ENCODE measurements at places on chromosomes 12 and 14. TPM values are rescaled to one million over a fixed set of nuclear protein-coding genes. Genes with fewer than 3 reads are reported as not detected.

Gene ALDH1L2
- total RNA-seq: 0.77 TPM

Gene CLECL1
- not detected for total RNA-seq

Gene NPFF
- total RNA-seq: not detected

Gene TMED8
- 14.9 TPM for total RNA-seq

- H3K36me3 ChIP-seq: no peaks in the 10 kb centered on the region
- peak; percentile 20 for DNase-seq
- no peaks in the 10 kb centered on the region for H3K27me3 ChIP-seq
- peak overlapping the region; percentile 51 for H3K4me3 ChIP-seq
- no peaks in the 10 kb centered on the region for H3K4me1 ChIP-seq
Measured at GRCh38 chr14:75578786-75579337, 442 bp downstream of the FLVCR2 start.

DNA sequence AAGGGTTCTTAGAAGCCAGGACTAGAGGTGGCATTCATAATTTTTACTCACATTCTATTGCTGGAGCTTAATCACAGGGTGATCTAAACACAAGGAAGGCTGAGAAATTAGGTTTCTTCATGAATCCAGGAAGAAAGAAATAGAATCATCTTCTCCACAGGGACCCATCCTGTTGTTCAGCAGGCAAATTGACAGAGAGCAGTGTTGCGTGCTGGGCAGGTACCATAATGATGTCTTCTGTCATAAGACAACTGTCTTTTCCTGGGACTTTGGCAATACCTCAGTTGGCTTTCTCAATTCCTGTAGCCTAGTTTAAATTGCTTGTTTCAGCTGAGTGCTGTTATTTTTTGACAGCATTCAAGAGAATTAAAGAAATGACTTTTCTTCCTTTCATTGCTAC is 468.0 kb upstream of the SYT1 start:
- no peak overlapping the region for H3K4me3 ChIP-seq
- no peak for DNase-seq
- no peaks in the 10 kb centered on the region for H3K36me3 ChIP-seq

DNA sequence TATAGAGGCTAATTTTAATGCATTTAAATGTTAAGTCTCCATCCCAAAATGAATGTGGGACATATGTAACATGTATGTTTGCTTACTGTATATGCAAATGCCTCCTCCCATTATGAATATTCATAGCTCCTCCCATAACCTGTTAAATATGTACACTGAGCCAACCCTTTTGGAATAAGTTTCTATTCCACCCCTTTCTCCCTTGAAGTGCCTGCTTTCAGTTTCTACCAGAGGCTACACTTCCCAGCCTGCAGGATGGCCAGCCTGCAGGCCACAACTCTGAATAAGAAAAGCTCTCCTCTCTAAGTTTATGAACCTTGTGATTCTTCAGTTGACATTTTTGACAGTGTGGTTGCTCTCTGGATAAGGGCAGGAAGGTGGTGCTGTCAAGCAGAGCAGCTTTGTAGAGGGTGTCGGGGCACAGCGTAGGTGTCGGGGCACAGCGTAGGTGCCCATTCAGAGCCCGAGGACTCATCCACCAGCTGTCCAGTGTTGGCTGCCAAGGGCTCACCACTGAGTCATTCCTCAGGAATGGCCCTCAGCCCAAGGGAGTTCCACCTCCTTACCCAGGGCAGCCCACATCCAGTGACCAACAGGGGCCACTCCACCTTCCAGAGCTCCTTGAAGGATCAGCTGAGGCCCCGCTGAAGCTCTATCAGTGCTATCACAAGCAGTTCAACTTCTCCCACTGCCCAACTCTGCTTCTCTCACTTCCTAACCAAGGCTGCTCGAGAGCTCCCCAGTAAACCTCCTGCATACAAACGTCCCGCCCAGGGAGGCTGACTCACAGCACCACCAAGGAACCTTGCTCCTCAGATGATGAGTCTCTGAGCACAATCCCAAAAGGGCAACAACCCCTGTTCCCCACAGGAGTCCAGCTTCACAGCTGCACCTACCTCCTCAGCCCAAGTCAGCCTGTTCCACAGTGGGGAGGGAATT is 31.4 kb downstream of the VWF start:
- no peaks in the 10 kb centered on the region for H3K36me3 ChIP-seq
- peaks cover 4% of the 10 kb centered on the region for H3K4me1 ChIP-seq
- H3K27ac ChIP-seq: no peak overlapping the region
- H3K27me3 ChIP-seq: no peaks in the 10 kb centered on the region
- DNase-seq: peak; percentile 44

GRCh38 chr14:99479160-99479905 is 1.3 kb downstream of the SETD3 start:
- no peak for DNase-seq
- H3K27ac ChIP-seq: peak overlapping the region; percentile 94
- peaks cover 7% of the 10 kb centered on the region for H3K4me1 ChIP-seq

- no peaks in the 10 kb centered on the region for H3K36me3 ChIP-seq
- H3K27ac ChIP-seq: no peak overlapping the region
- H3K27me3 ChIP-seq: no peaks in the 10 kb centered on the region
- DNase-seq: no peak
Measured at GRCh38 chr12:89369166-89369565, 16.9 kb upstream of the DUSP6 start.

GRCh38 chr14:22538671-22539228 is 50.3 kb downstream of the DAD1 start:
- peak overlapping the region; percentile 84 for H3K27ac ChIP-seq
- H3K4me1 ChIP-seq: no peaks in the 10 kb centered on the region
- H3K4me3 ChIP-seq: no peak overlapping the region
- DNase-seq: no peak
- no peaks in the 10 kb centered on the region for H3K27me3 ChIP-seq

DNA sequence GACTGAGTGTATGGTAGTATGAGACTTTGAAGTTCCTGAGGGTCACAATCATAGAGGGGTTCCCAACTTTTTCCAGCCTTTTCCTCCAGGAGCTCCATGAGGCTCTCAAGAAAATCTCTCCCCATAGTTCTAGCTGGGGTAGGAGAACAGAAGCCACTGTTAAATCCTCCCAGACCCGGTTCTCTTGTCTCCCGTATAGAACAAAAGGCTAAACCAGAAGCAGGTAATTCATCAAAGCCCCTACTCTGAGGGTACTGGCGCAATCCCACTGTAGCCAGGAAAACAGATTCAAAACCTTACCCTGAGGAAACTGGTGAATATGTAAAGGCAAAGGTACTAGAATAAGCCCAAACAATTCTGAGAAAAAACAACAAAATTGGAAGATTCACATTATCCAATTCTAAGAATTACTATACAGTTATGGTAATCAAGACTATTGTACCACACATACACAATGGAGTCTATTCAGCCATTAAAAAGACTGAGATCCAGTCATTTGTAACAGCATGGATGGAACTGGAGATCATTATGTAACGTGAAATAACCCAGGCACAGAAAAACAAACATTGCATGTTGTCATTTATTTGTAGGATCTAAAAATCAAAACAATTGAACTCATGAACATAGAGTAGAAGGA is 20.5 kb downstream of the OR8S1 start:
- H3K27me3 ChIP-seq: no peaks in the 10 kb centered on the region
- no peak overlapping the region for H3K4me3 ChIP-seq
- no peaks in the 10 kb centered on the region for H3K36me3 ChIP-seq
- H3K27ac ChIP-seq: no peak overlapping the region
- H3K4me1 ChIP-seq: no peaks in the 10 kb centered on the region
- no peak for DNase-seq

- H3K27ac ChIP-seq: no peak overlapping the region
- DNase-seq: no peak
- H3K4me1 ChIP-seq: no peaks in the 10 kb centered on the region
- H3K27me3 ChIP-seq: no peaks in the 10 kb centered on the region
- H3K36me3 ChIP-seq: no peaks in the 10 kb centered on the region
Measured at GRCh38 chr12:52231305-52232202, 1.5 kb upstream of the KRT7 start.

- no peaks in the 10 kb centered on the region for H3K36me3 ChIP-seq
- H3K27ac ChIP-seq: no peak overlapping the region
- no peaks in the 10 kb centered on the region for H3K27me3 ChIP-seq
- no peaks in the 10 kb centered on the region for H3K4me1 ChIP-seq
Measured at GRCh38 chr12:122352394-122352793, 70.1 kb downstream of the CLIP1 start.

DNA sequence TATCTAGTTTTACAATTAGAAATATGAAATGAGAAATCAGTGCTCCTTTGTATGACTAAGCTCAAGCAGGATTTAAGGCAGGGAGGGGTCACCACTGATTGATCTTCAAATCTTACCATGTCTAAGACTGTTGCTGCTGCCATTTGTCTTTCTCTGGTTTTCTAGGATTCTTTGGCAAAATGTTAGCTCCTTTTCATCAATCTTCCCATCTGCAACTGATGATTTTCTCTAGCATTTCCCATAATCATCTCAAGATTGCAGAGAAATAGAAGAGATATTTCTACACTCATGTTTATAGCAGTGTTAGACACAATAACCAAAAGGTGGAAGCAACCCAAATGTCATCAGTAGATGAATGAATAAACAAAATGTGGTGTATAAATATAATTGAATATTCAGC is 175.0 kb downstream of the RAD51B start:
- H3K36me3 ChIP-seq: no peaks in the 10 kb centered on the region
- peaks cover 3% of the 10 kb centered on the region for H3K4me1 ChIP-seq
- H3K27ac ChIP-seq: no peak overlapping the region

DNA sequence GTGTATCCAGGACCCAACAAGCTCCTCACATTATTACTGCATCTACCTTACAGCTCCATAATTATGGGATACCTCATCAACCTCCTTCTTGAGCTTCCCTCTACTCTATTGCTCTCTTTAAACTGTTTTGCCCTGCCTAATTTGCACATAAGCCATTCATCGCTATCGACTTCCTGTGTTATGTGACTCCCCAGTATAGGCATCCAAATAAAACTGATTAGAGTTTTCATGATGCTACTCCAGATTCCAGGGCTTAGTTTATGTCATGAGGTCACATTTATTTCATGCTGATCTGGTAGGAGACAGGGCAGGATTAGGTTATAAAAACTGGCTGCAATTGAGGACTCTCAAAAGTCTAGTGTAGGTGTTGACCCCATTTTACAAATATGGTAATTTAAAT is 569.9 kb upstream of the MGAT4C start:
- no peak overlapping the region for H3K27ac ChIP-seq
- no peak for DNase-seq
- no peaks in the 10 kb centered on the region for H3K27me3 ChIP-seq
- H3K4me1 ChIP-seq: no peaks in the 10 kb centered on the region
- H3K36me3 ChIP-seq: no peaks in the 10 kb centered on the region
- no peak overlapping the region for H3K4me3 ChIP-seq

DNA sequence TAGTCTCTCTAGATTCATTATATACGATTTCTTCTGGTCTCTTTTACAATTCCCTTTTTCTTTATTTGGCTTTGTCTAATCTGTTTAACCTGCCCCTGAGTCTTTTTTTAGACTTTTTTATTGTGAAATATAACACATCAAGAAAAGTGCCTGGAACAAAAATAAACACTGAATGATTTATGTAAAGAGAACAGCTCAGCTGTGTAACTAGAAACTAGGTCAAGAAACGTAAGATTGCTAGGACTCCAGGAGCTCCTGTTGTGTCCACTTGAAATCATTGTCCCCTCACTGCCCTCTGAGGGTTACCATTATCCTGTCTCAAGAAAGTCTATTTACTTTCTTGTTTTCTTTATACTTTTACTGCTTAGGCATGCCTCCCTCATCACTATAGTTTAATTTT is 23.1 kb downstream of the EXD2 start:
- no peak for DNase-seq
- no peak overlapping the region for H3K4me3 ChIP-seq
- H3K36me3 ChIP-seq: no peaks in the 10 kb centered on the region
- H3K27me3 ChIP-seq: no peaks in the 10 kb centered on the region
- no peaks in the 10 kb centered on the region for H3K4me1 ChIP-seq

DNA sequence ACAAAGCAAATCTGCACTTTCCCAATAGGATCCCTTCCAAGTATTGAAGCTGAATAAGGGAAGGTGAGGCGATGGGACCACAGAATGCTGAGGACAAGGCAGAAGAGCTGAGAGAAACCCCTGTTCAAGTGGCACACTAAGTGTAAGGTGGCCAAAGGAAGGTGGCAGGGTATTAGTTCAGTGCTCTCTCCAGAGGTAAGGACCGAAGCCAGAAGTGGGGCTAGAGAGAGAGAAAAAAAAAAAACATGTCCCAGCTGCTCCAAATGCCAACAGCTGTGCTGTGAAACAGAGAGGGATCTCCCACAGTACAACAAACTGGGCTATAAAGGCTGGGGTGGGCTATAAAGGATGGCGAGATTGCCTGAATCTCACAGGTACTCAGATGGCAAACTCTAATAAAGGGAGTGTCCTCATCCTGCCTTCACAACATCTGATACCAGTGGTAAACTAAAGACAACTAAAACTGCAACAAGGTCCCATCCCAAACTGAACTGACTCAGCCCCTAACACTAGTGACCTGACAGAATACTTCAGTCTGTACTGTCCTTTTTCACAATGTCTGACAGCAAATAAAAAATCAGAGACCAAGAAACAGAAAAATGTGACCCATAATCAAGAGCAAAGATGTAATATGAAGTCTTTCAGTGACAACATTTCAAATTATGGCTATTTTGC is 47.9 kb downstream of the CDK17 start:
- no peaks in the 10 kb centered on the region for H3K27me3 ChIP-seq
- no peak for DNase-seq
- H3K4me3 ChIP-seq: no peak overlapping the region
- H3K27ac ChIP-seq: peak overlapping the region; percentile 27
- no peaks in the 10 kb centered on the region for H3K4me1 ChIP-seq

DNA sequence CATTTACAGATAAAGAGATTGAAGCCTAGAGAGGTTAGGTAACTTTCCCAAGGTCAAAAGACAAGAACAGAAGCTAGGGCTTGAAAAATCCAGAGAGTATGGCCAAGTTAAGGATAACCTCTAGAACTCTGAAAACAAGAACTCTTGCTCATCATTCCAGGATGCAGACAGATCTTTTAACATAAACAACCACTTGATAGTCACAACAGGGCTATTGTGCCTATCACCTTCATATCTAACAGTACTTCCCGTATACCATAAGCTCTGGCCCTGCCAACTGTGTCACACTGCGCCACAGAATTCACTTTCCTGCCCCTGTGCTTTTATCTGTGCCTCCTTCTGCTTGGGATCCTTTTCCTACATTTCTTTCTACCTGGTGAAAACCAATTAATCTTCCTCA is 18.2 kb downstream of the ERP29 start:
- H3K36me3 ChIP-seq: no peaks in the 10 kb centered on the region
- H3K4me3 ChIP-seq: no peak overlapping the region
- H3K4me1 ChIP-seq: no peaks in the 10 kb centered on the region
- no peaks in the 10 kb centered on the region for H3K27me3 ChIP-seq
- no peak for DNase-seq

GRCh38 chr12:79069009-79069408 is 204.4 kb downstream of the SYT1 start:
- DNase-seq: no peak
- no peak overlapping the region for H3K4me3 ChIP-seq
- no peaks in the 10 kb centered on the region for H3K36me3 ChIP-seq
- no peaks in the 10 kb centered on the region for H3K27me3 ChIP-seq
- no peak overlapping the region for H3K27ac ChIP-seq

- no peaks in the 10 kb centered on the region for H3K4me1 ChIP-seq
- no peaks in the 10 kb centered on the region for H3K36me3 ChIP-seq
- H3K27me3 ChIP-seq: no peaks in the 10 kb centered on the region
Measured at GRCh38 chr12:47863467-47863866, 41.3 kb downstream of the VDR start.

- H3K4me1 ChIP-seq: no peaks in the 10 kb centered on the region
- H3K36me3 ChIP-seq: no peaks in the 10 kb centered on the region
- no peaks in the 10 kb centered on the region for H3K27me3 ChIP-seq
- no peak overlapping the region for H3K27ac ChIP-seq
- no peak for DNase-seq
- H3K4me3 ChIP-seq: no peak overlapping the region
Measured at GRCh38 chr12:109919456-109919855, 19.4 kb downstream of the TCHP start.

Measured in uterus (tissue), 4 donors.